ENCODE measurements at places on chromosomes 12 and 14. TPM values are rescaled to one million over a fixed set of nuclear protein-coding genes. Genes with fewer than 3 reads are reported as not detected.

GRCh38 chr14:22848351-22849164, 12.2 kb downstream of the MMP14 start:
- peak; percentile 76 for DNase-seq

Gene ANKS1B
- total RNA-seq, result 30.9 TPM

DNA sequence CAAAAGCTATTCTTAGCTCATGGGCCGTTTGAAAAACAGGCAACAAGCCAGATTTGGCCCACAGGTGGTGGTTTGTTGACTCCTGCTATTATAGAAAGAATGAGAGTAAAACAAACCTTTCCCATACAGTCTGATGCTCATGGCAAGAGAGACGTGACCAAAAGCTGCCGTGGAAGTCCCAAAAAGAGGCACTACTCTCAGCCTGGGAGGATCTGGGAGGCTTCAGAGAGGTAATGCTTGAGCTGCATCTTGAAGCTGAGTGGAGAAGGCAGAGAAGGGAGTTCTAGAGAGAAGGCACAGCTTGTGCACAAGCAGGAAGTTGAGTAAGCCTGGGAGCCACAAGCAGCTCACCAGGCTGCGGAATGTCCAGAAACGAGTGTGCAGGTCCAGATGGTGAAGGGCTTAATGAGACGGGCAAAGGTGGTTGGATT, 9.6 kb downstream of the PLXNC1 start:
- DNase-seq, result no peak

GRCh38 chr14:37592482-37593408, 2.3 kb downstream of the FOXA1 start:
- DNase-seq, result no peak

Gene KRT78
- 1.1 TPM for total RNA-seq

- DNase-seq, result no peak
Measured at GRCh38 chr14:21267886-21268616, 1.2 kb downstream of the HNRNPC start.

DNA sequence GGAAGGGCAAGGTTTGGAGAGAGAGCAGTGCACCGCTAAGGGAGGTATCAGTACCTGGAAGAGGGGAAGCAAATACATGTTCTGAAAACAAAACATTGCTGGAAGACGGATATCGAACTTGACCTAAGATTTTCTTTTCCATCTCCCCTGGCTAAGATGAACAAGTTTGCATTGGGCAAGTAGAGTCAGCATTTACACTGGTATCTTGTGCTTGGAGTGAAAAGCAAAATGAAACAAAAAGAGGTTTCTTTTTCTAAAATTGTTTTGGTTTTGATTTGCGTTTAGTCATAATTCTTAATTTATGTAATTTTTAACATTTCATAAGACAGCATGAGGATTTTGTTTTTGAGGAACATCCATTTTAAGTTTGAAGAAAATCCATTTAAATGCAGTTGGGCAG, 881.6 kb downstream of the NRXN3 start:
- no peak for DNase-seq

GRCh38 chr12:53860426-53861345, 77.9 kb upstream of the HOXC13 start:
- DNase-seq, result no peak

Gene NFATC4
- total RNA-seq, result 53.5 TPM

GRCh38 chr12:59040656-59041055, 120.4 kb upstream of the LRIG3 start:
- no peak for DNase-seq

GRCh38 chr12:54650409-54650808, 2.2 kb upstream of the DCD start:
- no peak for DNase-seq

DNA sequence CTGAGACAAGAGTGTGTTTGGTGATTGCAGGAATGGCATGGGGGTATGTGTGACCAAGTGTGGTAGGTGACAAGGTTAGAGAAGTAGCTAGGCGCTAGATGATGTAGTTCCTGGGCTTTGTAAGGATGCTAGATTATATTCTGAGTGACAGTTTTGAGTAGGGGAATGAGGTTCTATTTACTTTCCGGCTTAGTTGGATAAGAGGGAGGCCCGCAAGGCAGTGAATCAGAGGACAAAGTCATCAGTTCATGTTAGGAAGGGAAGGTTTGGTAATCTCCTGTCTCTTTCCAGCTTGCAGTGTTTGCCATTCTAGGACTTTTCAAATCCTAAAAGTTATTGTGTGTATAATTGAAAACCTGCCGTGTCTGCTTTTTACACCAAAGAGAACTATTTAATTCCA, 45.0 kb downstream of the CFAP54 start:
- DNase-seq, result no peak

Gene RNASE2
- not detected for total RNA-seq

- DNase-seq, result peak; percentile 98
Measured at GRCh38 chr12:51025836-51026638, at the start of gene SLC11A2. Gene SLC11A2 (minus strand): TSS chr12:51026384. CDS start chr12:51010728, 15,656 bp downstream.

GRCh38 chr14:87698481-87698880, 294.5 kb downstream of the GALC start:
- DNase-seq, result no peak

Gene GPR84
- 0.43 TPM for total RNA-seq

DNA sequence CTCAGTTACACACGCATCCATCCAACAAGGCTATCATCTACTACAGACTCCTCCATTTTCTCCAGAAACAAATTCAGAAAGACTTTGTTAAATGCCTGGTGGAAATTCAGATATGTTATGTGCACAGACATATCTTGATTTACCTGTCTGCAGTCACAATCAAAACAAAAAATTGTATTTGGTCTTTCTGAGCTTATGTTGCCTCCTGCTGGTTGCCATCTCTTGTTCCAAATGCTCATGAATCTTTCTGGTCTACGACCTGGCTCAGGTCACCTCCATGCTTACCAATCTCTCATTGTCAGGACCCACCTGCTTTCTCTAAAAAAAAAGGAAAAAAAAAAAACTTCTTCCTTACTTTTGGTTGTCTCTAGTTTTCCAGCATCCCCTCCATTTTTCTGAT, 169.2 kb upstream of the PLXNC1 start:
- DNase-seq, result peak; percentile 31

GRCh38 chr14:104048758-104049507, 36.6 kb upstream of the ASPG start:
- DNase-seq, result no peak

Gene CLEC14A
- total RNA-seq, result 7.9 TPM

DNA sequence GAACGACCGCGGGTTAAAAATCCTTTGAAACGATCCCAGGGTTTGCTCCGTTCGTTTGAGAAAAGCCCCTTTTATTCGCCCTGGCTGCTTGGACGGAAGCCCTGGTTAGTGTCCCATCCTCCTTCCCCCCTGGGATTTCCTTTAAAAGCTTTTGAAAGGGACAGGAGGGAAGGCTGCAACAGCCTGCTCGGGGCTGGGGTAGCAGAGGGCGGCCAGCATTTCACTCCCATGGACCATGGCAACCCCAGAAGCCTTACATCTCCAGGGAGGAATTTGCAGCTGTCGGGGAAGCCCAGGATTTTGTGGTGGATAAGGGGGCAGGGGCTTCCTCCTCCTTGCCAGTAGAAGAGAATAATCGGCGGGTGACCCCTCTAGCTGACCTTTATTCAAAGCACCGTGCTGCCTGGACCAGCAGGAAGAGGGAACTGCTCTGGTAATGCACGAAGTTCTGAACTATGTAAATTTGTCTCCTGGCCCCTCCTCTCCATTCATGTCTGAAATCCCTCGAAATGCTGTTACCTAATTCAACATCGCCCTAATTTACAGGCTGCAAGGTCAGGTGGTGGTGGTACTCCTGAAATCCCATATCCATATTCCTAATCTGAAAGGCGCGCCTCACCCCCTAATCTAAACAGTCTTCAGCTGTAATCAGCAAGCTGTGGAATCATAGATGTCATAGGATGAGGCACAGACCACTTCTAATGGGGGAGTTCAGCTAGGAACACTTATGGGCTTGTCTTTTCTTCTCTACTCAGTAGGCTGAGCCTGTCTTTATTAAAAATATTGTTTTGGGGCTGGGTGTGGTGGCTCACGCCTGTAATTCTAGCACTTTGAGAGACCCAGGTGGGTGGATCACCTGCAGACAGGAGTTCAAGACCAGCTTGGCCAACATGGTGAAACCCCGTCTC, 1.0 kb upstream of the CLIP1 start:
- DNase-seq, result peak; percentile 22

Gene LTA4H
- total RNA-seq, result 41.5 TPM

DNA sequence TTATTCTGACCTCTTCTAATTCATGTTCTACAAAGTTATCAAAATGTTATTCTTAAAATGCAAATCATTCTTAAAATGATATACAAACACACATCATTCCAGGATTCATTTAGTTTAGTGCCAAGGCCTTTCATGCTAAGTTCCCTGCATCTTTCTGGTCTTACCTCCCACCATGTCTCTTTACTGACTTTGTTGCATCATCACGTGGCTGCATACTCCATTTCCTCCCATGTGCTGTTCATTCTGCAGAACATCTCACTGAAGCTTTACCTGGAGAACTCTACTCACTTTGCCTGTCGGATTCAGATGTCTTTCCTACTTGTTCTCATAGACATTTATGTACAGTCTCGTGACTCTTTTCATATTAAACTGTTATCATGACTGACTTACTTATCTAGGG, 278.1 kb downstream of the RAD51B start:
- DNase-seq, result no peak

GRCh38 chr14:31867570-31867969, 209.5 kb upstream of the ARHGAP5 start:
- DNase-seq, result no peak

DNA sequence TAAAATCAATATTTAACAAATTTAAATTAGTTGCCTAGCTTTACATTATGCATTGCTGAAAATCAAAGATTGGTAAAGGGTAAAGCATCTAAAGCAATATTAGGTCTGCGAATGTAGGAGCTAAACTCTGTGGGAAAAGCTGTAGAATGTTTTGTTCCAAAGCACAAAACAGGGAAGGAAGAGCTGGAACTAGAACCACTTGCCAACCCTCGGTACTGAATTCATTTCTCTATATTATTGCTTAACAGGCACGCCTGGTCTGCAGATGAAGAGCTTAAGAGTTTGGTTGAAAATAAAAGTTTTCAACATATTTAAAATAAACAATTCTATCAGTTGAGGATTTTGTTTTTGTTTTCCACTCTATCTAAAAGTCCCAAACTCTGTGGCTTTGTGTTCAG, 1252.8 kb upstream of the SEL1L start:
- no peak for DNase-seq

DNA sequence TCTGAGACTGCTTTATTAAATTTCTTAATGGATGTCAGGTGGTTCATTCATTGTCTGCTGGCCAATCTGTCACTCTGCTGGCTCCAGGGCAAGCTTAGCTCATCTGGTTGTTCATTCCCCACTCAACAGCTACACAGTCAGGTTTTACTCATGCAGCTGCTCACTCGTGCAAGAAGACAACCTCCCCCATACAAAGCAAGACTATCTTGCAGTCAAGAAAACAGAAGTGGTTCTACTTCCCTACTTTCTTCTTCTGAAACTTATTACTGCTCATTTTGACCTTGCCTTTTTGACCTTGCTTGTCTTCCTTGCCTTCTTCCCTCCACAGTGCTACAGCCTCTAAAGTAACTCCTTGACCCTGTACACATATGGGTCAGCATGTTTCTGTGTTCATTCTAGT, 277.9 kb downstream of the SSPN start:
- no peak for DNase-seq

GRCh38 chr14:71555654-71556559, 376.3 kb upstream of the RGS6 start:
- no peak for DNase-seq

Gene CRIP2
- total RNA-seq, result 114 TPM

DNA sequence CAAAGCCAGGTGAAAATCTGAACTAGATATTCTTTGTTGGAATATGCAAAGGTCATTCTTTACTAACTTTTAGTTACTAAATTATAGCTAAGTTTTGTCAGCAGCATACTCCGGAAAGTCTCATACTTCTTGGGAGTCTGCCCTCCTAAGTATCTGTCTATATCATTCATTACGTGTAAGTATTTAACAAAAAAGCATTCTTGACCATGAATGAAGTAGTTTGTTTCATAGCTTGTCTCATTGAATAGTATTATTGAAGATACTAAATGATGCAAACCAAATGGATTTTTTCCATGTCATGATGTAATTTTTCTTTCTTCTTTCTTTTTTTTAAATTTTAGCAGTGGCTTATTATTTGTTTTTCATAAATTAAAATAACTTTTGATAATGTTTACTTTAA, 9.8 kb upstream of the SPX start:
- no peak for DNase-seq

- no peak for DNase-seq
Measured at GRCh38 chr14:91873471-91874415, 6.4 kb upstream of the TC2N start.

- no peak for DNase-seq
Measured at GRCh38 chr14:71230897-71231296, 323.6 kb downstream of the PCNX1 start.

Gene SAMD4A
- total RNA-seq, result 259 TPM

GRCh38 chr14:38790916-38791315, 312.1 kb downstream of the SEC23A start:
- no peak for DNase-seq

Gene TPPP2
- total RNA-seq, result 201 TPM

Gene ARHGAP9
- total RNA-seq, result 24.8 TPM

Gene BHLHE41
- 23.8 TPM for total RNA-seq

Gene A2M
- 151 TPM for total RNA-seq

DNA sequence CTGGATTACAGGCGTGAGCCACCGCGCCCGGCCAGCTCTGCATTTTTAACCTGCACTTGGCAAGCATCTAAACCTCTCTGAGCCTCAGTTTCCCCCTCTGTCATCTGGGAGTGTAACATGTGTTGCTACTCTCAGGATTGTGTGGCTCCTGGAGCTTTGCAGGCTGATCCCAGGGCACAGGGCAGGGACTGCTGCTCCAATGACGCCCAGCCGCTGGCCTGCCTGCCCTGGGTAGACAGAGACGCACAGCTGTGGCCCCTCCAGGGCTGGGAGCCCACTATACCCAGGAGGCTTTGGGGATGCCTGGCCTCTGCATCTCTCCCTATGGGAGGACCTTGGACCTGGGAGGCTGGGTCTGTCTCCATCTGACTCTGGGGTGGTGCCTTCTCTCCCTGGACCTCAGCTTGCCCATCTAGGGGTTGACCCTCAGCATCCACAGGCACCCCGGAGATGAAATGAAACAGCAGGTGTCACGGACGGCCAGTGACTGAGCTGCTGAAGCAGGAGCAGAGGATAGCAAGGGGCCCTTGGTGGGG, 13.7 kb downstream of the ARL6IP4 start:
- DNase-seq, result no peak

DNA sequence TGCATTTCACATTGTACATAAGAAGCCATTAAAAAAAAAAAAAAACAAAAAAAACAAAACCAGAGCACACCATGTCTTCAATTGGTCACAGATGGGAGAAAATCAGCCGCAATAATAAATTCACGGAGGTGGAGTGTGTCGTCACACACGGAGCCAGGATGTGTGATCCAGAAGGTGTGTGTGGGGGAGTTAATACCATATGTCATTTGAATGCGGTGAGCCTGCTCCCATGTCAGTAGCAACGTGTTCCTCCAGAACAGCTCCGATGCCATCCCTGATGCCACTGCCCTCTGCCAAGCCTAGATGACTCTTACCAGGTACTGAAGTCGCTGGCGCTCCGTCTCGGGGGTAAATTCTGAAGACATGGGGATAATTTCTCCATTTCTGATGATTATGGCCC, 197.8 kb downstream of the PPM1H start:
- no peak for DNase-seq

Gene SMCO2
- total RNA-seq, result 4.6 TPM

- DNase-seq, result peak; percentile 62
Measured at GRCh38 chr12:114726092-114726710, 42.2 kb upstream of the TBX3 start.

GRCh38 chr12:68667896-68668295, 18.9 kb upstream of the NUP107 start:
- DNase-seq, result no peak

GRCh38 chr12:62215506-62215905, 44.7 kb upstream of the USP15 start:
- DNase-seq, result no peak

GRCh38 chr14:44462381-44462780, 44.7 kb downstream of the FSCB start:
- DNase-seq, result no peak

Data from testis (tissue), 5 donors.